Stimulated activated CD8-positive, alpha-beta memory T cell treated with anti-CD3 and anti-CD28 coated beads, Interleukin-4, amount 100 ng/mL, for 1 hour (primary cell): ENCODE measurements at places on chromosomes 2 and 18.
A peak's percentile ranks its signal among the peaks of the same experiment; 100 is the strongest.

- DNase-seq: no peak
Observed at GRCh38 chr2:143988082-143988481, 531.8 kb downstream of the ZEB2 start.

DNA sequence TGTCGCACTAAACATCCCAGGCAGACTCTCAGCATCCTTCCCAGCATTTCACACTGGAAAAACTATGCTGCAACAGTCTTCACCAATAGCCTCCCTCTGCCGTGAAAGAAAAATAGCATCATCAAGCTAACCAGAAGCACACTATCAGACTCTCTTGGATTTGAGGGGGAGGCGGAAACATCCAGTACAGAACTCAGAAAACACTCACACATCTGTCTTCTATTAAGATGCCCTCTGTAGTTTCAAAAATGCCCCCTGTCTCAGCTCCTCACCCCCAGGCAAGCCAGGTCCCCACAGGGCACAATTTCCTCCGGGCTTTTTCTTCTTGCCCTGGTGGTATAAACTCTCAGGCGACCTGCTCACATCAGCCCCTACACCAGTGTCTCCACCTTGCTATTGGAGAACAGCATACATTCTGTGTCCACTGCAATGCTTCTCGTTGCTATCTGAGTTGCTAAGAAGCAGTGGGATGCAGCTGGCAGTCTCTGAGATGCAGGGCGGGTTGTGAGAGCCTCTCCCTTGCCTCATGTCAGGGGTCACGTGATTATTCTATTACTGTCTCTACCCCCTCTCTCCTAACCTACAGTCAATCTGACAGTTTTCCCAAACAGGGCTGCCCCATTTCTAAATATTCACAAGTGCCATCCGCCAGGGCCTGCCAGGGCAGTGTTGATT lies 189.9 kb downstream of the INO80D start:
- DNase-seq: no peak

DNA sequence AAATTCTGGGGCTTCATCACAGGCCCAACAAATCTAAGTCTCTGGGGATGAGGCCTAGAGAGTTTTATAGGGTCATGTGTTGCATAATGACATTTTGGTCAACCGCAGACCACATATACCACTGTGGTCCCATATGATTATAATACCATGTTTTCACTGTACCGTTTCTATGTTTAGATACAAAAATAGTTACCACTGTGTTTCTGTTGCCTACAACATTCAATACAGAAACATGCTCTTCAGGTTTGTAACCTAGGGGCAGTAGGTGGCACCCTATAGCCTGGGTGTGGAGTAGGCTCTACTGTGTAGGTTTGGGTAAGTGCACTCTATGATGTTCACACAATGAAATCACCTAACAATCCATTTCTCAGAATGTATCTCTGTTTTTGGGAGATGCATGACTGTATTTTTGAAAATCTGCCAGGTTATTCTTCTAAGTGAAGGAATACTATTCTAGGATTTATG lies 485.2 kb downstream of the PTPRM start:
- no peak for DNase-seq

DNA sequence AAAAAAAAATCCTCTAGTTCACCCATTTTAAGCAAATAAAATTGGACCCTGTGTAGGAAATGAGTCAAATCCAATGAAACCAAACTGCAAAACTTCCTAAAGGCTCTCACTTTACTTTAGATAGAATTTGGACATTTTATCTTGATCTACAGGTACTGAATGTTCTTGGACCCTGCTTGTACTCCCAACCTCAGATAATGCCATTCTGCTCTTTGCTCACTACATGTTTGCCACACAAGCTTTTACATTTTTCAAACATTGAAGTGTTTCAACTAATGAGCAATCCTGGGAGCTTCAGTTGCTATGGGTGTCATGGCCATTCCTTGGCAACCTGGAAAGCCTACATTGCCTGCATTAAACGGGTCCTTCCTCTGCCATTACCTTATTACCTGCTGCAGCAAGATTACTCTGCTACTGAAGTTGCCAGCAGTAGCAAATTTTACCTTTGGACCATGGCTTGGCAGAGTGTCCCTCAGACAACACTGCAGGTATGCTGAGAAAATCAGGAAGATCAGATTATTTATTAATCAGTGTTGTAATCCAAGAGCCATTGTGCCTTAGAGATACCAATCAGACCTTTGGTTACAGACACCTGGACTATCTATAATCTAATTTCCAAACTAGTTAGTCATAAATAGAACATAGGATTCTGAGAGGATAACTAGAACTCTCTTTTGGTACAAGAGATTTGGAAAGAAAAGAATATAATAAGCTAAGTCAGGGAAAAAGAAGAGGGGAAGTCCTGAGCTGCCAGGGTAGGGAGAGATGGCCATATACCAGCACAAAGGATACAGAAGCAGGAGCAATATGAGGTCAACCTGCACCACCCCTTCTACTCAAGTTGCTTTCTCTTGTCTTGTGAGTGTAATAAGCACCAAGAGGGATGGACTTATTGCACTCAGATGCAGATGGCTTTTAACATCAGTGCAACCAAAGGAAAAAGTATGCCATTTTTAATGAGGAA lies 293.3 kb upstream of the TFPI start:
- no peak for DNase-seq

GRCh38 chr2:71743995-71744675 lies 290.8 kb downstream of the DYSF start:
- DNase-seq: no peak

GRCh38 chr2:113755835-113756354 lies 547 bp downstream of the SLC35F5 start:
- DNase-seq: peak; percentile 21

DNA sequence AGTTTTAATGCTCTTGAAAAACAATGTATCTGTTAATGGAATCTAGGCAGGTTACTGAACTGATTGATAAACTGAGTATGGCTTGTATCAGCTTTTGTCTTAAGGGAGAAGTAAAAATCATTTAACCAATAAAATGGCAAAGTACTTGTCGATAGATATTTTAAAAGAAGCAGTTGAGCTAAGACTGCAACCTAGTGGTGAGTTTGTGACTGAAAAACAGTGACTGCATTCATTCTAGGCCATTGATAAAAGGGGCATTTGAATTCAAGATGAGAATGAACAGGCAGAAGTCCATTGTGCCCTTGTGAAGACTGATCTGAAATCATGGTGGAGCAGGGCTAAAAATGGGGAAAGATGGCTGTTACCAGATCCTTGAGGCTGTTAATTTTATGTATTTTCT lies 59.4 kb upstream of the MSTN start:
- no peak for DNase-seq

GRCh38 chr2:49490710-49491109 lies 336.4 kb upstream of the FSHR start:
- no peak for DNase-seq

DNA sequence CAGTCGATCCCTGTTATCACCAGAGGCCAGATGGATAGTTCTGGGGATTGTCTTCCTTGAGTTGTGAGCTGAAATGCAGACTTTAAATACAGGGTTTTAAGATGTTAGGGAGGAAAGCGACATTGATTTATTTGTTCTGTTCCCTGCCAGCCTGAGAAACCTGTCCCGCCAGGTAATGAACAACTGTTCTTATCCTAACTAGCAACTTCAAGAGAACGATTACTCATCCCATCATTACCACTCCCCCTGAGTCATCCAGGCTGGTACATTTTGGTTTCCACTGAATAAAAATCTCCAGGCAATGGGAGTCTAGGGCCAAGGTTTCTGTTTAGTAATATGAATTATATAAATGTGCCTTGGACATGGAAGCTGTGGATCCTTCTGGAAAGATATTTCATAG lies 131.2 kb downstream of the LYPD6B start:
- no peak for DNase-seq

DNA sequence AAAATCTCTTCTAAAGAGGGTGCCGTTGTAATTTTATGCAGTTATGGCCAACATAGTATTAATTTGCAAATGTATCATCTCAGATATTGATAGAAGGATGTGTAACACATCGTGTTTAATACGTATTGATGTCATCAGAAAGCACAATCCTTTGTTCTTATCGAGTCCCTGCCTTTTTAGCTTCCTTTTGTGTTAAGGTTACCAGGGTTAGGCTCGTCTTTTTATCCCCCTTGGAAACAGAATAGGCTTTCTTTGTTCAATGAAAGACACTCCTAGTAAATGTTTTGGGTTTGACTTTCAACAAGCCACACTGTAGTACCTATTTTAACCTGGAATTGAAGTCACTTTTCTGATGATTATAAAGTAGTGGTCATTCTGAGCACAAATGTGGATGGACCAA lies 136.2 kb downstream of the WDR7 start:
- no peak for DNase-seq

DNA sequence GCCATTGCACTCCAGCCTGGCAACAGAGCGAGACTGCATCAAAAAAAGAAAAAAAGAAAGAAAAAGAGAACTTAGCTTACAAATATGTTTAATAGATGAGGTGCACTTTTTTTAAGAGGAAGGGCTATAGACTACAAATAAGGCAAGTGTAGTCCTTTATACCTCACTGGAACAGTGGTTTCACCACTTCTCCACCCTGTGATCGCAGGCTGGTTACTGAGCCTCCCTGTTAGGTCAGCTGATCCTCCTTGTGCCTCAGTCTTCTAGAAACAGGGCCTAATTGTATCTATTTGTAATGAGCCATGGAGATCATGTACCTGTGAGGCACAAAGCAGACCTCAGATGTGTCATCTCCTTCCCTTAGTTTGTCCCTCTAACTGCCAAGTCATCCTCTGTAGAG lies 4.5 kb downstream of the CXCR2 start:
- DNase-seq: no peak

DNA sequence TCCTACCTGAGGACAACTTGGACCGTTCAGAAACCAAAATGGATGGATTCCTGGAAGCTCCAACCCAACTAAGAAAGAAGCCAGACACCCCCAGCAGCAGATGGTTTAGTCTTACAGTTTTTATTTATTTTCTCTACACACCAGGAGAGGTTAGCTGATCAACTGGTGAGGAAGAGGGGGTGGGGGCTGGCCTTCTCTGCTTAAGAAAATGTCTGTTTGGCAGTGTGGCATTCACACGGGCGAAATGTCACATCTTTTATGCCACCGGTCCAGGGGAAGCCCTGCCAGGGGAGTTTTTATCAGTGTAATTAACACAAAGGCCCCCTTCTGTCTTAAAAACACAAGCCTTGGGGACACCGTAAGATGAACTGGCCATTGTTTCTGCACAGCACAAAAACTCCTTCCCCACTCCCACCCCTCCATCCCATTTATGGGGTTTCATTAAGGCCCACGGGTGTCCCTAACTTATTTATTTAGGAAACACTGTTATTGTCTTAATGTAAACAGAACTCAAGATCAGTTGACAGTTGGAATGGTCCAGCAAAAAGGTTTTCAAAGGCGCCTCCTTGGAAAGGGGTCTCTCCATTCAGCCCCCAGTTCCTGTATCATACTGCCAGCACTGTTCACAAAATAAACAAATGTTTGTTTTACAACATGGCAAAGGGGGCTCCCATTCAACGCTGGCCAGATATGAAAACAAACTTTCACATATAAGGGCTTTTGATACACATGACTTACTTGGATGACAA lies 217.0 kb downstream of the C1D start:
- no peak for DNase-seq

DNA sequence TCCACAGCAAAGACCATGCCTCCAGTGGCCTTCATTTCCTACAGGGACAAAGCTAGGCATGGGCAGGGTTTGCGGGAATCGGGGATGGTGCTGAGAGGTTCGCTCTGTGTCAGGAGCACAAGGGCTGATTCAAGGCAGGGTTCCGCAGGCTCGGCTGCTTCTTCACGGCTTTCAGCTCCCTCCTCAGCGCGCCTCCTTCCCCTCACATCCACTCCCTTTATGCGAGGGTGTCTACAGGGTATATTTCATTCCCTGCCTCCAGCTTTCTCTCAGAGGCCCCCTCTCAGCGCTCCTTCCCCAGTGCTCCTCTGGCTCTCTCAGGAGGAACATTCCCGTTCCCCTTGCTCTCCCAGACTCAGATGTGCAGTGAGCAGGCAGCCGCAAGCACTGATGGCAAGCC lies 78.7 kb upstream of the ASB18 start:
- no peak for DNase-seq

- DNase-seq: no peak
Observed at GRCh38 chr2:216392018-216392562, 19.8 kb upstream of the MARCHF4 start.

- DNase-seq: no peak
Observed at GRCh38 chr2:177068967-177069366, 143.6 kb upstream of the HNRNPA3 start.

- no peak for DNase-seq
Observed at GRCh38 chr2:20992201-20992711, 51.6 kb downstream of the APOB start.

DNA sequence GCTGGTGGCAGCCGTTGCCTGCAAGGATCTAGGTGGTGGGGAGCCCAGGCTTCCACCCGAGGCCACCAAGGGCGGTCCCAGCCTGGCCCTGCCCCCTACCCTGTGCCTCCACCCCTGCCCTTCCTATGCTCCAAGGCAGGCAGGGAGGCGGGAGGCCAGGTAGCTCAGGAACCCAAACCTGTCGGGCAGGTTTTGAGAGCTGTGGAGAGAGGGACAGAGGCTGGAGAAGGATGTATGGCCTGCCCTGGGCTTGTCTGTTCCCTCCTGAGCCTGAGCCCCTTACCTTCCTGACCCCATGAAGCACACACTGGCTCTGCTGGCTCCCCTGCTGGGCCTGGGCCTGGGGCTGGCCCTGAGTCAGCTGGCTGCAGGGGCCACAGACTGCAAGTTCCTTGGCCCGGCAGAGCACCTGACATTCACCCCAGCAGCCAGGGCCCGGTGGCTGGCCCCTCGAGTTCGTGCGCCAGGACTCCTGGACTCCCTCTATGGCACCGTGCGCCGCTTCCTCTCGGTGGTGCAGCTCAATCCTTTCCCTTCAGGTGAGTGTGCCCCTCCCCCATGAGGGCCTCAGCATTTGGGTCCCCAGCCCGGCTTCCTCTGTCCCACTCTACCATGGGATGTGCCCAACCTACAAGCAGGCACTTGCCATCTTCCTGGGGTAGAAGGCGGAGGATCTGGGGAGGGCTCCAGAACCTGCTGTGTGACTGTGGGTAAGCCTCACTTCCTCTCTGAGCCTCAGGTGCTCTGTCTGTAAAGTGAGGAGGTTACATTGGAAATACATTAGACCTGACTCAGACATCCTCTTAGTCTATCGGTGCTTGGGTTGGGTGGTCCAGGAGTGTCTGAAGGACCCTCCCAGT lies at the start of gene PROM2:
PROM2 (plus strand) TSS at position 159 of the 860 bp plus-strand sequence; CDS start at position 296, 137 bp downstream.
- DNase-seq: no peak

DNA sequence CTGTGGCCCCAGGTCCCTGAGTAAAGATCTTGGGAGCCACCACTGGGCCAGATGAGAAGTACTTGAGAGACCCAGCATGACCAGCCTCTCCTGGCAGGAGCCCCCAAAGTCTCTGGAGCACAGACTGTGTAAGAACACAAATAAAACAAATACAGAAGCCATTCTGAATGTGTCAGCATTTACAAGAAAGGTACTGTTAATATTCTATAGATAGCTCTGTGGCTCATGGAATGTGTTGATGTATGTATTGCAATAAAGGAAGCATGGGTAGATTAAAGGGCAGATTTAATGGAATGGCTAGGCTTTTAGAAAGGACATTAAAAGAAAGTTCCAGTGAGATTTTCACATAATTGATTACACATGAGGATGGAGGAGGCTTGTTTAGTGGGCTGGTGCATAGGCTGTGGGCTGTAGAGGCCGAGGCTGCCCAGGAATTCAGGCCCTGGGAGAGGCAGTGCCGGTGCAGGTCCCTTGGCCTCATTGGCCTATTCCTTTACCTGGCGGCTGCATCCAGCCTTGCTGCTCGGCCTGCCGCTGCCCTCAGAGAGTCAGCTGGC lies 127.7 kb upstream of the DLX2 start:
- no peak for DNase-seq
